ENCODE measurements at places on chromosomes 16 and 17.

- DNase-seq = no peak
These were observed 41.0 kb upstream of the KSR1 start for GRCh38 chr17:27415120-27415795.

- DNase-seq = no peak
These were observed 8.1 kb downstream of the C17orf50 start for GRCh38 chr17:35768797-35769196.

DNA sequence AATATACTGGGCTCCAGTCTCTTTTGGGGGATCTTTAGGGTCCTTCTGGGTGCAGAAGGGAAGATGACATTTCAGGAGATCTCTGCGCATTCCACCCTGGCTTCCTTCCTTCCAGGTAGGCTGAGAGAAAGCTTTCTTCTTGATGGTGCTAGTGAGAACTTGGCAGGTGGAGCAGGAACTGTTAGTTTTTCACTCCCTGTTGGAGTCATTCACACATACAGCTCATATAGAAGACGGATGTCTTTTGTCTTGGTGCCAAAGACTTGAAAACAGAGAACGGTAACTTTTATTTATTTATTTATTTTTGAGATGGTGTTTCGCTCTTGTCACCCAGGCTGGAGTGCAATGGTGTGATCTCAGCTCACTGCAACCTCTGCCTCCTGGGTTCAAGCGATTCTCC, 43.9 kb downstream of the PITPNC1 start:
- DNase-seq = no peak

DNA sequence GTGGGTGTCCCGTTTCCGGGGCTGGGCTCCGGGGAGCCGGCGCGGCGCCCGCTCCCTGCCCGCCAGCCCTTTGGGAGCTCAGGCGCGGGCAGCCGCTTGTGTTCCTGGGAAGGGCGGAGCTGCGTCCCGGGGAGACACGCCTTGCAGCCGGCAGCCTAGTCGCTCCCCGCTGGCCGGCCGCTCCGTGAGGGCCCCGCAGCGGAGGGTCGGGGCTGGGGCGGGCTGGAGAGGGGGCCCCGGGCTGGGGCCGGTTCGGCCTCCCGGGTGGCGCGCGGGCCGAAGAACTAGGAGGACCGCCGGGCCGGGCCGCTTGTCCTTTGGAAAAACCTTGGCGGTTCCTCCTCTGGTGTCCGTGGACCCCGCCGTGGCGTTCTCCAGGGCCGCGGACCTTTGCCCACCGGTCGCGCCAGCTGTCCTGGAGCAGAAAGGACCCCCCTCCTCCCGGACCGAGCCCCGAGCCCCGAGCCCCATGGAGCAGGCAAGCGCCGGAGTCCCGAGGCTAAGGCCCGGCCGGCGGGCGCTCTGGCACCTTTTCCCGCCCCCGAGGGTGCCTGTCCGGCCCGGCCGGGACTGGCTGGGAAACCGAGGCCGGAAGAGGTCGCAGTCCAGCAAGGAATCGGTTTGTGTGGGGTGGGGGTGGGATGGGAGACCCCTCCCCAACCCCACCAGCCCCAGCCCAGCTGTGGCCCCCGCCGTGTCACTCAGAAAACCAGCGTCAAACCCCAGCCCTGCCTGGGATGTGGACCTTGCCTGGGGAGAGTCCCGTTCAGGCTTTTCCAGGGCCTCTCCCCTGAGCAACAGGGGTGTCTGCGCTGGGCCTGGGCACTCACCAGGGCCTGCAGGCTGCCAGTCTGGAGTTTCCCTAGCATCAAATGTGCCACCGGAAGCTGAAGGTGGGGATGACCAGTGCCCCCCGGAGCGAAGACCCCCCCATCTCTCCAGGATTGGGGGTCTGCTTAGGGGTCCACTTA, 6.8 kb upstream of the TBC1D3B start:
- peak; percentile 43 for DNase-seq

GRCh38 chr16:11180489-11180888, 75.5 kb downstream of the SOCS1 start:
- DNase-seq = no peak

DNA sequence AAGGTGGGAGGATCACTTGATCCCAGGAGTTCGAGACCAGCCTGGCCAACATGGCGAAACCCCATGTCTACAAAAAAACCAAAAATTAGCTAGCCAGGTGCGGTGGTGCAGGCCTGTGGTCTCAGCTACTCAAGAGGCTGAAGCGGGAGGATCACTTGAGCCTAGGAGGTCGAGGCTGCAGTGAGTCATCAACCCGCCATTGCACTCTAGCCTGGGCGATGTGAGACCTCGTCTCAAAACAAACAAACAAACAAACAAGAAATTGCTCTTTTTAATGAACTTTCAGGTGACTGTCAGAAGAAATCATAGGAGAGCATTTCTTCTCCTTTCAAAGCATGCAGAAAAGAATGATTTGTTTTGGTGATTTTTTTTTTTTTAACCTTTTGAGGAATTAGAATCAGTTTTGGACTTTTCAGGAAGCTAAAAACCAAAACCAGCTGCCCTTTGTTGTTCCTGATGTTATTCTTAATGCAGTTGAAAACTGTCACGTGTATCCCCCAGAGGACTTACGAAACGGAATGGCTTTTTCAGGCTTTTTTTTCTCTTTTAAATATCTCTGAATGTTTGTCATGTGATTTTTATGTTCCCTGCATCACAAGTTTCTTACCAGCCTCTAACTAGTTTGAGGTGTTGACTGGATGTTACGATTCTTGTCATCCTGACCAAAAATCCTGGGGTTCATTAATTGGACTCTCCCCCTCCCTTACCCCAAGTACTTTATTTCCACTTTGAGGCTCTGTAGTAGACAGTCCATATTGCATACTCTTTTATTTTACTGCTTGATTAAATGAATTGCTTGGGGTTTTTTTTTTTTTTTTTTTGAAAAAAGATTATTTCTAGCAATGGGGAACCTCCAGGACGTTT, 34.1 kb downstream of the SNX29 start:
- DNase-seq = no peak

GRCh38 chr17:65290616-65291015, 153.4 kb downstream of the RGS9 start:
- DNase-seq = no peak

- DNase-seq = no peak
These were observed 6.2 kb upstream of the MEOX1 start for GRCh38 chr17:43667947-43668348.
